ENCODE measurements at places on chromosomes 12 and 14.

DNA sequence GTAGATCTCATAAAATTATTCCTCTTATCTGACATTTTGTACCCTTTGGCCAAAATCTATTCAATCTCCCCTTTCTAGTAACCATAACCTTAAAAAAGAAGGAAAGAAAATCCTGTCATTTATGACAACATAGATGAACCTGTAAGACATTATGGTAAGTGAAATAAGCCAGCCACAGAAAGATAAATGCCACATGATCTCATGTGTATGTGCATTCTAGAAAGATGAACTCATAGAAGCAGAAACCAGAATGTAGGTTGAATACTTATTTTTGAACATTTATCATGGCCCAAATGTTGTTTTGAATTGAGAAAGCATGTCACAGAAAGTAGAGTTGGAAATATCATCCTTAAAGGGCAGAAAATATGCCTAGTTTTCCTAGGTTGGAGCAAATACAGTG is 1053.6 kb downstream of the SLC6A15 start:
- no peak for DNase-seq

DNA sequence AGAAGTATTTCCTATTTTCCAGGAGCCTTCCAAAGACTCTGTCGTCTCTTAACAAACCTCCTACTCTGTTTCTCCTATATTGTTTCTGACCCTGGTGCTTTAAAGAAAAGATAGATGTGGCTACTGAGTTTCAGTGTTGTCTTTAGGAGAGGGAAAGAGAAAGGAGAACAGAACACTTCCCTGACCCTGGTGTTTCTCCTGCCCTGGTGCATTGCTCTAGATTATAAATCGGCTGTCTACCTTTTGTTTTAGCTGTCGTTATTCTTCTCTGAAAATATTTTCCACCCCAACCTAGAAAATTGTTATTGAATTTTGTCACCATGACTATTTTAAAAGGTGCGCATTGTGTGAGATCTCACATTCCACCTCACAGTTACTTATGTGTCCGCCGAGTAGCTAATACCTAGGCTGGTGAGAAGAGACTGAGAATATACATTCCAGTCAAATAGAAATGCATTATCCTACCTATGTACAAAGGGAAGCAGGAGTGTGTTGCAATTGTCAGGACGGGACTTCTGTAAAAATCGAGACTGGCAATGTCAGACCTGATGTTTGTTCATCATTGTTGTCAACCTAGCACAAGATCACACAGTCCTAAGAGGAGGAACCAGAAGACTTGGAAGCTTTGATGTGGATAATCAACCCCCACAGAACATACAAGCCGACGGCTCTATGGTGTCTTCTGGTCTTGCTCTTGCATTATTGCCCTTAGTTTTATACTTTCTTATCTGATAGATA is 108.7 kb upstream of the SLC38A4 start:
- no peak for DNase-seq

DNA sequence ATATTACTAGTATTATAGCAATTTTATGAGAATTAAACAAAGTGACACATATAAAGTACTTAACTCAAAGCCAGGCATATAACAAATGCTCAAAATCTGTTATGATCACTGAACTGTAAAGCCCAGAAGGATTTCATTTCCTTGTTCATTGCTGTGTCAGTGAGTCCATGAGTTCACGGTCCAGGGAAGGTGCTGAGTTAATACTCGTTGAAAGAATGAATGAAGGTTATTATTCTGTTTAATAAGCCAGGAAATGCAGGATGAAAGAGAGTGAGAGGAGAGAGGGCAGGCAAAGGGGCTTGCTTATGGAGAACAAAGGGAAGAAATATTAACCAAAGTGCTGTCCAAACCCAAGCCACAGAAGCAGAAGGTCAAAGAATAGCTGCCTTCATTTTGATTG is 40.2 kb upstream of the NT5DC3 start:
- no peak for DNase-seq

- no peak for DNase-seq
These were observed 5.0 kb upstream of the C1RL start for GRCh38 chr12:7114008-7114407.

DNA sequence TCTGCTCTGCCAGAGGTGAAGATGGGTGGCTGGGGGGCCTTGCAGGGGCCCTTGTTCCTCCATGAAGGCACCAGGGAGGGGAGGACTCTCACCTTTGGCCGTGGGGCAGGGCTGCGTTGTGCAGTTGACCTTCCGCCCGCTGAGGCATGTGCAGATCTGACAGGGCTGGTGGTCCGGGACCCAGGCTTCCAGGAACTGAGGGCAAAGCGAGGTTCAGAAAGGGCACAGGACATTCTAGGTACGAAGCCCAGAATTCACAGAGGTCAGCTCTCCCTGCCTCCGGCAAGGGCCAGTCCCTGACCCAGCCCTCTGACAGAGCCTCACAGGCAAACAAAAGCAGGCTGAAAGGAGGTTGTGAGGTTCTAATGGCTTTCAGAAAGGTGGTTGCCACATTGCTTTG is 40.4 kb upstream of the ANO2 start:
- DNase-seq, result no peak

GRCh38 chr14:74510959-74511409 is 17.4 kb downstream of the ISCA2 start:
- no peak for DNase-seq

- DNase-seq, result no peak
These were observed at the start of gene SERPINA3 for GRCh38 chr14:94612174-94612573. Gene SERPINA3 (plus strand): TSS chr14:94612391. CDS start chr14:94614442, 2,051 bp downstream.

DNA sequence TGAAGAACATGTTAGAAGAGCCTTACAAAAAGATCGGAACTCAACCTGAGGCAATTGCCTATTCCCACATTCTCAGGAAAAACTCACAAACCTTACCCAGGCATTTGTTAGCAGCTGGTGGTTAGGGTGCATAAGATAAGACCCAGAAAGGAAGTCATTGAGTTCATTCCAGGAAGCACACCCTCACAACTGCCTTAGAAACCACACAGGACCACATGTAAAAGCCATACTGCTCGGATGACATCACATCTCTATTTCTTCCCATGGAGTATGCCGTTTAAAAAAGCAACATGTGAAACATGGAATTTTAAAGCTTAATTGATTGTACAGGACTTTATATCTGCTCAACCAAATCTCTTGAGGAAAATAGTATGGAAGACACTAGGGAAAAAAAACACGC is 411.2 kb downstream of the DAD1 start:
- no peak for DNase-seq

- DNase-seq, result no peak
These were observed 10.4 kb upstream of the DCD start for GRCh38 chr12:54658306-54659264.

DNA sequence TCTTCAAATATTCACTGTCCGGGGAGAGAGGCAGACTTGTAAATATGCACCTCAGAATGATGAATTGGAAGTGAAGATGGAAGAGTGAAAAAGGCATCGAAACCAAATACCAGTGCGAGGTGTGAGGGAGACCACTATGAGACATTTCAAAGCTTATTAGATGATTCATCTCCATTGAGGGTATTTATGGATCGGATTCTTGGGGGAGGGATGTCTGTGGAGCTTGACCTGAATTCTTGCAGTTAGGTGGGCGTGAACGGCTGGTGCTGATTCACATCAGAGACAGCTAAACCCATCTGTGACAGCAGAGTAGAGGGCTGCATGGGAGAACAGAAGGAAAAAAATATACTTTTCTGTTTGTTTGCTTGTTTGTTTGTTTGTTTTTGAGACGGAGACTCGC is 677.2 kb downstream of the AACS start:
- DNase-seq, result no peak

- no peak for DNase-seq
These were observed 218.3 kb upstream of the OR4E1 start for GRCh38 chr14:21891921-21892320.

DNA sequence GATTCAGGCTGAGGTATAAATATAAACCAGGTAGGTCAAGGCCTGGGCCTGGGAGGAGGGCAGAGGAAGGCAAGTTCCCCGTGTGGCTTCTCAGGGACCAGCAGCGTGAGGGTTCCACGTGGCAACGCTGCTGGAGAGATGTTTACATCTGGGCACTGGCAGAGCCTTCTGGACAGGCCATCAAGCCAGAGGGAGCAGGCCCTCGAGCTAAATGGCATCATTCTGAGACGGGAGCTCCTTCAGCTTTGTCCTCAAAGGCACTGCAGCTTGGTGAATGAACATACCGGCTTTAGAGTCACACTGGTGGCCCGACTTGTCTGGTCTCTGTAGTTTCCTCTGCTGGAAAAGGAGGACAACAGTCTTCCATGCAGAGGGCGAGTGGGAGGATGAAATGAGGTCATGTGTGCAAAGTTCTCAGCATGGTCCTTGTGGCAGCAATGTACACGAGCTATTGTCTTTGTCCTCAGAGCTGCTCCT is 231.3 kb downstream of the ZFP36L1 start:
- DNase-seq, result no peak

DNA sequence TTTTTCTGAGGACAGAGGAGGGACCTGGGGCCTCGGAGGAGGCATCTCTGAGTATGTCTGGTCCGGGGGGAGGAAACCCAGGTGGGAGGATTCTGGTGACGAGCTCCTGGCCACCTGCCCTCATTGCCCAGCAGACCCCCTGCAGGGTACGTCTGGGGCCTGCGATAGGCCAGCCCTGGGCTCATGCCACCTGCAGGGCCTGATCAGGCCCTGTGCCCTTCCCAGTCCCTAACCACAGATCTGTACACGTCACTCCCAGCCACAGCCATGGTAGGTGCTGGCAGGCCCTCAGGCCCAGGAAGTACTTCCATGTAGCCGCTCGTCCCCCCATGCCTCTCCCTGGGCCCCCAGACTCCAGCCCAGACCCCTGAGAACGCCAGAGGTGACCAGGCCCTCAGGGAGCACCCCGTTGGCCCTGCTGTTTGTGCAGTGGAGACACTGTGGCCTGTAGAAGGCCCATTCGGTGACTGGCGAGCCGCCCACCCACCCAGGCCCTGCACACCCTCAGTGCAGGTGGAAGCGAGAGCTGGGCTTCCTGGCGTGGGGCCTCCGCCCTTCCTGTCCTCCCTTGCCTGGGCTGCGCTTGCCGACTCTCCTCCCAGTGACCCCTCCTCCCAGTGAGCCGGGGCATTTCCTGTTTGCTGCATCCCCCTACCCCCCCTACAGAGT is 5.7 kb downstream of the INF2 start:
- no peak for DNase-seq

DNA sequence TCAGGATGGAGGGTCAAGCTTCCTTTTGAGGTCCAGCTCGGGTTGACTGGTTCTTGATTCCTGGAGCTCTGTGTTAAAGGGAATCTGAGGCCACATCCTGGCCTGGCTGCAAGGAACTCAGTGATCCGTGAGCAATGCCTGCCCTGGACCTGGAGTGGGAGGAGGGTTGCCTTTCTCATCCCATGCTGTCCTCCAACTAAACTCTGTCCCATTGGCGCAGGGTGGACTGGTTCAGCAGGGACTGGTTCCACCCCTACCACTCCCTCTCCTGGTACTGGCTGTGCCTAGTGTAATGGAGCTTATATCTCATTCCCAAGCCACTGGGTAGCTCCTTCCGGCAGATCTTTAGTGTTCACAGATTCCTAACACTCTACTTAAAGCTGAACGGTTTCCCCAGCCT is 3.9 kb upstream of the CMKLR1 start:
- DNase-seq, result no peak

DNA sequence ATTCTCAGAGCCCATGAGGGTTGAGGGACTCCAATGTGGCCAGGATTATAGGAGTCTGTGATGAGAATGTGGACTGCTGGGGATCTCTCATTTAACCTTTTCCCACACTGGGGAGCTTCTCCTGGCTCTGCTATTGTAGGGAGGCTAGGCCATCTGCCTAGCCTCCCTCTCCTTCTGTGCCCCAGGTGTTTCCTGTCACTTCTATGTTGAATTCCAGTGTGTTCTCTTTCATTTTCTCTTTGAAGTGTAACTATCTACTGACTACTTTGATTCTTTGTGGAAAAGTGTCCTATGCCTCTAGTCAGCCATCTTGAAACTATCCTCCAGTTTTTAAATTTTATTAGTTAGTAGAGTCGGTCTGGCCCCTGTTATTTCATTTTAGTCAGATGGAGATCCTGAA is 53.4 kb upstream of the ABCD2 start:
- DNase-seq, result no peak

DNA sequence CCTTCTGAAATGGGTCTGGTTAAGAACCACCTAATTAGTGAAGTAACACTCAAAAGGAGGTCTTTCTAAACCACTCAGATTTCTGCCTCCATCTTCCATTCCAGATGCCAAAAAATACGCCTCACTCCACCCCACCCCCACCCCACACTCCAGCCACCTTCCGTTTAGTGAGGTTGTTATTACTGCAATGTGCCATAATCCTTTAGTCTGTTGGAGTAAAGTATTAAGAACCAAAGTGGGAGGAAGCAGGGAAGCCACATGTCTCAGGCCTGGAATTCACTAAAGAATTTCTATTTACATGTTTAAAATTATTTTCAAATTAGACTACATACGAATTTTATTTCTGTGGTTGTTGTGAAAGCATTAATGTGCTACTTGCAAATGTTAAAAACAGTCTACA is 7.4 kb downstream of the KIF21A start:
- no peak for DNase-seq

DNA sequence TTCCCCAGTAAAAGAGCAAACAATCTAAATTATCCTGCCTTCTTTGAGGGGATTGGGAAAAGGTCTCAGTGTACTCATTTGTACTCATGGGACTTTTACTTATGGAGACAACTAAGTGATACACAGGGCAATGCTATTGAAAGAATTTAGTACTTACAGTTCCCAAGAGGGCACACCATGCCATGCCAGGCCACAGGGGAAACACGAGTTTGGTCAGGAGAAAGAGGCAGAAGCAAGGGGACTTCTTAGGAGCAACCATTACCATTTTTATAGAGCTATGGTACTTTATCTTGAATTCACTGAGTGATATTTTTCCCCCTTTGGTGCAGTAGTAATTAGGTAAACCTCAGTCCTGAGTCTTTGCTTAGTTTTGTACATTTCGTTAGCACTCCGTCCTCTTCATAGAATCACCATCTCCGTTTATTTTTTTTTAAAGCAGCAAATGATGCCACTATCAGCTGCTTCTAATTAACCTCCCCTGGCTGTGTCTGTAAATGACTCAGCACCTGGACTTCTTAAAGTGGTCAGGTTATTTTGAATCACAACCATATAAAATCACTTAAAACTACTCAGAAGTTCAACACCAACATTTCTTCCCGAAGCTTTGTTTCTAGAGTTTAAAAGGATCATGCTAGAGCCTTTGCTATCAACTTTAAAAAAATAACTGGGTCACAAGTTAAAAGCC is 5.9 kb upstream of the WASHC3 start:
- DNase-seq, result no peak

- DNase-seq, result no peak
These were observed 266.8 kb downstream of the ADAMTS20 start for GRCh38 chr12:43285159-43285598.

DNA sequence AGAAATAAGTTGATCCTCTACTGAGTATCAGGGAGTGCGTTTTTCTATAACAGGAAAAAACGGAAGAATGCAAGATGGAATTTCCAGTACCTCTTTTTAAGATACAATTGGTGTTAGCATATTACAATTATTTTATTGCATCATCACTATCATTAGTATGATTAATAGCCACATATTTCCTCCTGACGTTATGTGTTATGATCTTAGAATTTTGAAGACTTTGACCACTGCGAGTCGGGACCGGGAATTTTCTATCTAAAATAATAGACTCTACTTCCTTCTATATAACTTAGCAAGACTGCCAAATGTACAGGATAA is 679 bp upstream of the SAV1 start:
- DNase-seq, result no peak

Measured in osteocyte (in vitro differentiated cells).